Hepatocyte (in vitro differentiated cells): ENCODE measurements at places on chromosomes 3 and 15.
A peak's percentile ranks its signal among the peaks of the same experiment; 100 is the strongest.

DNA sequence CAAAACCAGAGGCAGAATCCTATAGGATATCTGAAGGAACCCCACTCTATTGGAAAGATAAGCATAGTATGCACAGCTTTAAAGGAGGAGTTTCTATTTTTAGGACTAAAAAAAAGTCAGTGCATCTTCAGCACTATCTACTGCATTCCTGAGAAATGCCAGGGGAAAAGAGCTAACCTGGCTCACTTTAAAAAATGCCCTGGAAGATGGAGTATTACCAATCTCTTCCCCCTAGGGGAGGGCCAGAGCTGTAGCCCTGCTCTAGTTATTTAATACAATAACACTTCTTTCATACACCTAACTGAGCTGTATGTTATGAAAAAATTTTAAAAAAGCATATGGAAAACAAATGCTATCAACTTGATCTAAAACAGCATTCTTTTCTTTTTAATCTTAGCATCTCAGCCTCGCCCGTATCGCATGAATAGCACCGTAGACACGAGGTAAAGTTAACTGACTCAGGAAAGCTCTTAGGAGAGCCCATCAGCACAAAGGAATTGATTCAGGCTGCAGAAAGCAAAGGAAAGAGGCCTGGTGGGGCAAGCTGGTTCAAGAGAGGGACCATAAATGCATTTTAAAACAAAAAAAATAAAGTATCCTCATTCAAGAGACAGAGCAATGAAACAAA lies 50.2 kb downstream of the TGM4 start:
- no peaks in the 10 kb centered on the region for H3K4me1 ChIP-seq
- H3K27me3 ChIP-seq: no peaks in the 10 kb centered on the region
- H3K36me3 ChIP-seq: no peaks in the 10 kb centered on the region
- H3K27ac ChIP-seq: no peak overlapping the region
- DNase-seq: no peak

DNA sequence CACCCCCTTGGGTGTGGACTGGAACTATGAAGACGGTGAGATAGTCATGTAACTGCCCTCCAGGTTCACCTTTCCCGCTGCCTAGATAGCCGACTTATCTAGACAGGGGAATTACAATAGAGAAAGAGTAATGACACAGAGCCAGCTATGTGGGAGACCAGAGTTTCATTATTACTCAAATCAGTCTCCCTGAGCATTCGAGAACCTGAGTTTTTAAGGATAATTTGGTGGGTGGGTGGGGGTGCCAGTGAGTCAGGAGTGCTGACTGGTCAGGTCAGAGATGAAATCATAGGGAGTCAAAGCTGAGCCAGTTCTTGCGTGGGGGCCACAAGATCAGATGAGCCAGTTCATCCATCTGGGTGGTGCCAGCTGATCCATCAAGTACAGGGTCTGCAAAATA lies 19.7 kb upstream of the DNAJC19 start:
- no peaks in the 10 kb centered on the region for H3K36me3 ChIP-seq
- no peak overlapping the region for H3K27ac ChIP-seq
- DNase-seq: no peak
- H3K4me1 ChIP-seq: no peaks in the 10 kb centered on the region

GRCh38 chr15:60890375-60891230 lies 338.5 kb downstream of the RORA start:
- DNase-seq: no peak
- peaks cover 5% of the 10 kb centered on the region for H3K4me1 ChIP-seq
- no peaks in the 10 kb centered on the region for H3K27me3 ChIP-seq
- H3K36me3 ChIP-seq: no peaks in the 10 kb centered on the region
- H3K27ac ChIP-seq: no peak overlapping the region

DNA sequence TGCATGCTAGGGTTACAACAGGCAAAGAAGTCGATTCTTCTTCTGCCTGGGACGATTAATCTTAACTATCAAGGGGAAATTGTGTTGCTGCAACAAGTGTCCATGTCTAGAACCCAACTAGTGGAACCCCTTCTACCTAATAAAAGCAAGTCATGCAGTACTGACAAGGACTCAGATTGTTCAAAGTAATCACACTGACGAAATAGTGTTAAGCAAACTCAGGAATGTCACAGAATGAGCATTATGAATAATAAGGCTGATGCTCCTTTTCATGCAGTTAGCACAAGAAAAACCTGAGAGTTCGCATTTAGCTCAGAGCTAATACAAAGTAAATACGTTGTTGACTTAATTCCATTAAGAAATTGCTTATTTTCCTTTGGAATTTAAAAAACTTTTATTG lies 47.5 kb upstream of the TRIM42 start:
- no peaks in the 10 kb centered on the region for H3K36me3 ChIP-seq
- H3K27me3 ChIP-seq: no peaks in the 10 kb centered on the region

- H3K36me3 ChIP-seq: no peaks in the 10 kb centered on the region
- H3K4me1 ChIP-seq: peaks cover 14% of the 10 kb centered on the region
- no peaks in the 10 kb centered on the region for H3K27me3 ChIP-seq
- no peak for DNase-seq
- no peak overlapping the region for H3K4me3 ChIP-seq
These were observed 143.3 kb upstream of the SLC2A2 start for GRCh38 chr3:171169866-171170265.

GRCh38 chr15:68003297-68003696 lies 50.8 kb upstream of the PIAS1 start:
- no peaks in the 10 kb centered on the region for H3K36me3 ChIP-seq
- H3K27me3 ChIP-seq: no peaks in the 10 kb centered on the region
- H3K4me3 ChIP-seq: no peak overlapping the region
- peaks cover 4% of the 10 kb centered on the region for H3K4me1 ChIP-seq

DNA sequence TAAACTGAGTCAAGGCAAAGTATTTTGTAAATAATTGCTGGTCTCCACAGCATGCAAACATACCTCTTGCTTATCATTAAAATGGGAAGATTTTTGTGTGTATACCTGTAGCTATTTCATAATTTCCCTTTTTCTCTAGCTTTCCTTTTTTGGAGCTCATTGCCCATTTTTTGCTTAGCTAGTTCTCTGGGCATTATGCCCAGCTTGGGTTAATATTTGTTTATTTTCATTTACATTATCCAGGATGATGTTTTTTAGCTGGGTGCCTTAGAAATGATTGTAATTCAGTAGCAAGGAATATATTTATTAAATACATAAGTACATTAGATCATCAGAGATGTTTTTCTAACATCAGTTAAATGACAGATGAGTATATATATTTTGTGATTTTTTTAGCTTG lies 1271.7 kb upstream of the GBE1 start:
- no peaks in the 10 kb centered on the region for H3K27me3 ChIP-seq
- no peak overlapping the region for H3K4me3 ChIP-seq
- no peak for DNase-seq
- H3K36me3 ChIP-seq: no peaks in the 10 kb centered on the region
- H3K4me1 ChIP-seq: no peaks in the 10 kb centered on the region

- H3K4me3 ChIP-seq: no peak overlapping the region
- H3K36me3 ChIP-seq: no peaks in the 10 kb centered on the region
- no peaks in the 10 kb centered on the region for H3K4me1 ChIP-seq
- H3K27me3 ChIP-seq: no peaks in the 10 kb centered on the region
These were observed 60.4 kb downstream of the UQCC5 start for GRCh38 chr3:52596658-52597265.

- H3K36me3 ChIP-seq: no peaks in the 10 kb centered on the region
- peak overlapping the region; percentile 94 for H3K27ac ChIP-seq
- peak overlapping the region; percentile 86 for H3K4me3 ChIP-seq
- peak; percentile 82 for DNase-seq
- peaks cover 50% of the 10 kb centered on the region for H3K4me1 ChIP-seq
These were observed 1.3 kb downstream of the ARL6IP5 start for GRCh38 chr3:69085833-69086722.

DNA sequence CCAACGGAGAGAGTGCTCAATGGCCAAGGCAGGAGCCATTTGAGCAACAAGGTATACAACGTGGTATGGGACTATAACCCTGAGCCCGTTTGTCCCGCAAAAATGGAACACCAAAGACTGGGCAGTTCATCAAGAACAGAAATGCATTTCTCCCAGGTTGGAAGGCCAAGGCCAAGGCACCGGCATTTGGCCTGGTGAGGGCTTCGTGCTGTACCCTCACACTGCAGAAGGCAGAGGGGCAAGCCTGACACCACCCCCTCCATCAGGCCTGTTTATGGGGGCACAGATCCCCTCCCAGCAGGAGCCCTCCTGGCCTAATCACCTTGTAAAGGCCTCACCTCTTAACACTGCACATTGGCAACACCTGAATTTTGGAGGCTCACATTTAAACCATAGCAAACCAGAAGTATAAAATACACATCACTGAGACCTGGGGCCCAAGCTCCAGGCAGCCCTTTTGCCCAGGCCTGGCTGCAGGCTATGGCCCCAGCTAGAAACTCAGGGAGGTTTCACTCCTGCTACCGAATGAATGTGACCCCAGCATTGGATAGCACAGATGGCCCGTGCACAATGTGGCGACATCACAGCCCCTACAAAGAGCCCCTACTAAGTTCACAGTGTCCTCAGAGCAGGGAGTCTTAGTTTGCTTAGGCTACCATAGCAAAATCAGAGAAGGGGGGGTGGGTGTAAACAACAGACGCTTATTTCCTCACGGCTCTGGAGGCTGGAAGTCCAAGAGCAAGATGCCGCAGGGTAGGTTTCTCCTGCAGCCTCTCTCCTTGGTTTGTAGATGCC lies 47.1 kb downstream of the KLF15 start:
- peaks cover 5% of the 10 kb centered on the region for H3K4me1 ChIP-seq
- no peak for DNase-seq
- no peaks in the 10 kb centered on the region for H3K36me3 ChIP-seq
- no peak overlapping the region for H3K27ac ChIP-seq

DNA sequence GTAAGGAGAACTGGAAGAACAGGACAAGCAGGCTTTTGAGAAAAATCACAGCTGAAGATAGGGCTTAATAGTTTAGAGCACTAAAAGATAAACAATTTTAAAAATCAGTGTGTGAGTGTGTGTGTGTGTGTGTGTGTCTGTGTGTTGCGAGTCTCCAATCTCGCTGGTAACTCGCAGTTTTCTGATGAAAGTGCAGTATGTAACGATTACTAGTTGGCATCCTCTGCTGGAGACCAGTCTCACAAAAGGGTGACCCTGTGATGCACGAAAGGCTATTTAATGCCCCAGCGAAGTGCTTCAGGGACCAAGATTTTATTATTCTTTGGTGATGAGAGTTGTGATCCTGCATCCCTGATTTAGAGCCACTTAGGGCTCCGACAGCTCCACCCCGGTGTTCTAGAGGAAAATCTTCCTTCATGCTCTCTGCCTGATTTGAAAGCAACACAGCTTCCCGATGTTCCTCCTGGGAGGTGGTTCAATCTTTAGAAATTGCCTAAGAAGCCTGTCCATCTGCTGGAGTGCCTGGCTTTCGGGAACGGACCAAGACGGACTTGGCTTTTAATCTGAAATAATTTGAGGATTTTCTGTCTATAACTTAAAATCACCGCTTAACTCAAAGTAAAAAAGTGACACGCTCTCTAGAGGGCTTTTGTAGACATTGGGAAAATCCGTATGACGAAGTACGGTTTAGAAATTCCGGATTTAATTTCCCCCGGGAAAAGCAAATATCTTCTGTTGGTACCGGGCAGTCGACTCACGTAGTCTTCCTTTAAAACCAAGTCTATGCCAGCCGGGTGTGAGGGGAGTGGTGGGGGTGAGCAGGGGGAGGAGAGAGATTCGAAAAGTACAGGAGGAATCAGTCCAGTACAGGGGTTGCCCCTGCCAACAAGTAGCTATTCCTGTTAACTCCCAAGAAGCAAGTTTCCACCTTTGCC lies 1.1 kb upstream of the ALCAM start:
- H3K27ac ChIP-seq: peak overlapping the region; percentile 80
- no peaks in the 10 kb centered on the region for H3K4me1 ChIP-seq
- peak; percentile 38 for DNase-seq
- no peaks in the 10 kb centered on the region for H3K27me3 ChIP-seq
